ENCODE measurements at places on chromosomes 2 and 18.

DNA sequence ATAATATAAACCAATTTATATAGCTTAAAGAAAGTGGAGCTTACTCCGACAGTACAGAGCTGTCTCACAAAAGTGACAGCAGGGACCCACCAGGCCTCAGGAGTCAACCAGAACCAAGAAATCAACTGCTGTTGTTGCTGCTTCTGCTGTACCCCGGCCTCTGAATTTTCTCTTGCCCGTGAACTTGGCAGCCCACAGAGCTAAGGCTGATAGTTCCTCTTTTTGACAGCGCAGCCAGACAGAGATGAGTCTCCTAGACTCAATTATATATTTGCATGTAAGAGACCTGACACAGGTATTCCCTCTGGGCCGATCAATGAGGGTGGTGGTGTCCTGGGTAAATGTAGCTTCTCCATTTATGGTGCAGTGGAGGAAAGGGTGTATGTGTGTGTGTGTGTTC lies 109.4 kb downstream of the KCTD1 start:
- no peak for DNase-seq

DNA sequence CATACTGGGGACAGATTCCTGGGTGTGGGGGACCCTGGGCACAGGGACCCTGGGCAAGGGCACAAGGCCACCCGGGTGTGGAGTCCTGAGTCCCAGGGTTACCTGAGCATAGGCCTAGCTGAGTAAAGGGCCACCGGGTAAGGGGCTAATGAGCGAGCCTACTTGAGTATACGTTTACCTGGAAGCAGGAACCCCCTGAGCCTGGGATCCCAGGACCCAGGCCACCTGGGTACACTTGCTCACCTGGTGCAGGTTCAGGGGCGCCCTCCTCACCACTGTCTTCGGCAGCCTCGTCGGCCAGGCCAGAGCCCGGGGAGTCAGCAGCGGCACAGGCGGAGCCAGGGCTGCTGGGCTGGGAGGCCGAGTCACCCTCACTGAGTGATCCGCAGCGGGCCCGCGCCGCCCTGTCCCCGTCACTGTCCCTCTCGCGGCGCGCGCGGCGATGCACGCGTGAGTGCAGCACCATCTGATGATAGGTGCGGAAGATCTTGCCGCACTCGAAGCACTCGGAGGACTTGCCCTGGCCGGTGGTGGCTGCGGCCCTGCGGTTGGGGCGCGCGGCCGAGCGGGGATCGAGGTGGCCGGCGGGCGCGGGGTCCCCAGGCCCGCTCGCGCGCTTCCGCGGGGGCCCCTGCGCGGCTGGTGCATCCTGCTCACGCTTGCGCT lies 53.9 kb downstream of the ZNF516 start:
- DNase-seq = no peak

- DNase-seq = no peak
Measured at GRCh38 chr18:45635893-45636509, 20.7 kb downstream of the SLC14A2 start.

GRCh38 chr2:128413718-128414341 lies 95.2 kb upstream of the HS6ST1 start:
- no peak for DNase-seq

DNA sequence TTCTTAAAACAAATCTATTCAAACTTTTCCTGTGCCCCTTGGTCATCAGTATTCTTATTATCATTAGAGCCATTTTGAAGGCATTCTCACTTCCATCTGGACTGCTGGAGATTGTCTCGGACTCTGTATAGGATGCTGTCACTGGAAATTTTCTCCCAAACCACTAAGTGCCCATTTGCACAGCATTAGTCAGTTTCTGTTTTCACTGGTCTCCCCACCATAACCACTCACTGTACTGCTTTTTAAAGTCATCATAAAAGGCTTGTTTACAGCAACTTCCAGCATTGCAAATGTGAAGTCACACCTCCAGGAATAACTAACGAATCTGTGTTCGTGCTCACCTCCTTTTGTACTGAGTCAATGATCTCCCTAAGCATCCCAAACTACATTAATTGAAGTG lies 150.9 kb upstream of the SERTAD2 start:
- DNase-seq = no peak

- no peak for DNase-seq
Measured at GRCh38 chr18:49206717-49207116, 253.7 kb downstream of the DYM start.

GRCh38 chr2:184119989-184120800 lies 478.1 kb upstream of the ZNF804A start:
- DNase-seq = no peak

- DNase-seq = no peak
Measured at GRCh38 chr2:137220438-137220993, 455.2 kb downstream of the THSD7B start.

DNA sequence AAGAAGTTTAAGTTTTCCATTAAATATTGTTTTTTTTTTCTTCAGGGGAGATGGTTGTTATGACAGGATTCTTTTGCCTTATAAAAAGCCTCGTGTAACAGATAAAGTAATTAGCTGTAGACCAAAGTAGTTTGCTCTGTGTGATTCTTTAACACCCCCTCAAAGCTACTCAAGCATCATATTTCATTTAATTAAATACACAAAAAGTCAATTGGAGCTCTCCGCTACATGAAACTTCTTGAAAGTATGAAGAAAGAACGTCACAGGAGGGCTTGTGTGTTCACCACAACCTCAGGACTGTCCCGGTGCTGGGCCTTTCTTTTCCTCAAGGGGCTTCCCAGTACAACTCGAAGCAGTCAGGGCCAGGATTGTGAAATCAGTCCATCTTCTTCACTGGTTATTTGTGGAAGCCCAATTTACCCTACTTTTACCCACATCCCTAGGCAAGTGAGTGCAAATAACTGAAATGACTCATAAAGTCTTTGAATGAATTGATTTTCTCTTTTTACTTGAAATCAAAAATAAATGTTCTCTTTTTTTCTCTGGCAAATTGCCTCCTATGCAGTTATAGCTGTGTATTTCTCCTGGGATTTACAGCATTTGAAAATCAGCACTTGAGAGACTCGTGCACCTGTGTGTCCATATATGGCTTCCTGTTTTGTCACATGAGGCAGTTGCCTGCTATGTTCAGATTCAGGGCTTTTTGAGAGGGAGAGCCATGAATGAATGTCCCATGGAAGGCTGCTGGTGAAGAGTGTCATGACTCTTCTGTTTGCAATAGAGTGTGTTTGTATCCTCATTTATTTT lies 48.6 kb downstream of the LINC00305 start:
- peak; percentile 67 for DNase-seq

GRCh38 chr2:45024097-45024496 lies 14.8 kb upstream of the SIX2 start:
- DNase-seq = no peak

GRCh38 chr2:189115126-189115525 lies 64.4 kb downstream of the COL5A2 start:
- no peak for DNase-seq

GRCh38 chr2:240363746-240364581 lies 71.5 kb upstream of the GPC1 start:
- DNase-seq = no peak

DNA sequence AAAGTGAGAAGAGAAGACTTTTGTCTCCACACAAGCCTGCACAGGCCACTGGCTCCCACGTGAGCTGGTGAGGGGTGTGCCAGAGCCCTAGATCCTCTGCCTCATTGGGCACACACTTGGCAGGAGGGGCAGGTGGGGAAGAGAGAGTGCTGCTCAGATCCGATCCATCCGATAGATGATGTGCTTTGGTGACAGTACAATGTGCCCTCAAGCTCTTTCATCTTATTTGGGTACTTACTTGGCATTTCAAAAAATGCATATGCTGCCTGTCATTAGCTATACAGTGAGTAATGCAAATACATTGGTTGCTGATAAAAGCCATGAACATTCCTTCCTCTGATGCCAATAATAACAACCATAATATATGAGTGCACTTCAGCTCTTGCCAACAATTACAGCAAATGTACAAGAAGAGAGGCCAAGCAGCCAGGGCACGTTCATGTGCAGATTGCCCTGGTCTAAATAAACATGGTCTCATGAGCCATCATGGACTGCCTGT lies 255.3 kb downstream of the VAPA start:
- peak; percentile 79 for DNase-seq

DNA sequence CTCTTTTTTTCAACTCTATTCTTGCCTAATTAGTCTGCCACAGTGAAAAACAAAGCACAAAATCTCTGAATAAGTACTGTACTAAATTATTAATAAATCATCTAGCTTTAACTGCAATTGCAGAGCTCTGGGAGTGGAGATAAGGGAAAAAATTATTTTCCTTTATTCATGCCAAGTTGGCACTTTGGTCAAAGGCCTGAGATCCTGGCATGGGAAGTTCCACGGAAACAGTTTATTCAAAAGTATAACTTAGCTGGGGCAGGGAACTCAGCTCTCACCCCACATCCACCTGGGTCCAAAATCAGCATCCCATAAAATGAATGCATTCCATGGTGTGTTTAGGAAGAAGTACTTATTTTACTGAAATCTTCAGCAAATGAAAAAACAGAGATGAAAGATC lies 185.2 kb upstream of the APCDD1 start:
- no peak for DNase-seq

GRCh38 chr2:29700560-29700959 lies 220.8 kb downstream of the ALK start:
- DNase-seq = no peak

- no peak for DNase-seq
Measured at GRCh38 chr2:147913701-147914480, 69.1 kb downstream of the ACVR2A start.

DNA sequence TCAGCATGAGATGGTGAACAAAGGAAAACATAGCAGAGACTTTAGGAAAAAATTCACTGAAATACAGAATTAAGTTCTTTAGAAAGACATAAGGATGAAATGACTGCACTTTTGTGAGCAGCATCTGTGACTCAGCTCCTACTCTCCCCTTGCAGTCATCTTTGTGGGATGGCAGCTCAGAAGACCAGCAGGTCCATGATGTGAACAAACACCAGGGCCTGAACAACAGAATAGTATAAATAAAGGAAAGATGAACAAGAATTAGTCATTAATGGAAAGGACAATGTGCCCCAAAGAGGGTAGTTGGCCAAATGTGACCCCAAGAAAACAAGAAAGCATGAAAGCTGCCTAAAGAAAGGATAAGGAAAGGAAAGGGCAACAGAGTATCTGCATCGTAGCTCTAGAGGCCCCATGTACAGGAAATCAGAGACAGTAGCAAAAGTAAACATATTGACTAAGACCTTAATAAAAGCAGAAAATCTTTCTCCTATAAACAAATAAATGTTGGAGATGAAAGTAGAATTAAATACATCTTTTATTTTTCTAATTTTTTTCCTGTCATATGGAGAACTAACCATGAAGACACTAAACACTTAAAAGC lies 318.0 kb downstream of the ZEB2 start:
- DNase-seq = no peak

DNA sequence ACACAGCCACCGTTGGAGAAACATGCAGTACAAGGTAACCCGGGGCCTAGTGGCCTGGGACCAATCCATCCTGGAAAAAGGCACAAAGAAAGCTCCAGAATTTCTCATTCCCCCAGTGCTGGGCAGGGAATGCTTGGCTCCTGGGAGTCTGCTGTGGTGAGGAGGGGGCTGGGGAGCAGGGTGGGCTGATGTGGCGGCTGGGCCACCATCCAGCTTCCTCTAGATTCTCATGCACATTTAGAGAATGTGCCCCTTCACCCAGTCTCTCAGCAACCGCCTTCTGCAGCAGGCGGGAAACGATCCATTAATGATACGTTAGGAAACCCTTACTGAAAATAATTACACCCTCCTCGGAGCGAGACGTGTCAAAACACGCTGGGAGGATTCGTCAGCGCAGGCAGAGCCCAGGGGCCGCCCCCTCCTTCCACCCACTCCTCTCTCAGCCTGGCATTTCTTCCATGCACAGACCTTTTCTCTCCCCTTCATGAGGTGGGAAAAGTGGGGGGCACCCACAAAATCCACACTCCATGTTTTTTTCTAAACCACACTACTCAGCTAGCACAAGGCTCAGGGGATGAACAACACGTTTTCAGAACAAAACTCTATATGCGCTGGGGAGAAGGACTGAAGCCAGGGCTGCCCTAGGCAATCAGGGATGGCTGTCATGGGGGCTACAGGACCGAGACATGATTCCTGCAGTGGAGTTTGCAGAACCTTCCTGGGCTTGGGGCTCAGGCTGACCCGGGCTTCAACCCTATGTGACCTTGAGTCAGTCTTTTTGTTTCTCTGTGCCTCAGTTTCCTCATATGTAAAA lies 56.1 kb upstream of the SMAD7 start:
- no peak for DNase-seq

DNA sequence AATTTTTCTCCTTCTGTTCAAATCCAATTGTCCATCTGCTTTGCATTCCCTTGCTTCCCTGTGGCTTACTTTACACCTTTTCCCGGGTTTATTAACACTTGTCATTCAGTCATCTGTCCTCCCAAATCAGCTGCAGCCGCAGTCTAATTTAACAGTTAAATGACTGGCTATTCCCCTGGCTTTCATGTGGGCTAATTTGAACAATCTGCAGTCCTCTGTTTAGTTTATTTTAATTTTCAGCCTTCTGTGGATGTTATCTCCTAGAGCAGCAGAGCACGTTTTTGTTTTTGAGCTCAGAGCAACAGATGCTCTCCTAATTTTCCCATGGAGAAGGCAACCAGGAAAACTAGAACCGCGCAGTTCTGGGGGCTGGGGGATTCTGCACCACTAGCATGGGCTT lies 55.0 kb downstream of the MEP1B start:
- no peak for DNase-seq

GRCh38 chr2:173221937-173222594 lies 132.6 kb upstream of the CDCA7 start:
- DNase-seq = no peak

DNA sequence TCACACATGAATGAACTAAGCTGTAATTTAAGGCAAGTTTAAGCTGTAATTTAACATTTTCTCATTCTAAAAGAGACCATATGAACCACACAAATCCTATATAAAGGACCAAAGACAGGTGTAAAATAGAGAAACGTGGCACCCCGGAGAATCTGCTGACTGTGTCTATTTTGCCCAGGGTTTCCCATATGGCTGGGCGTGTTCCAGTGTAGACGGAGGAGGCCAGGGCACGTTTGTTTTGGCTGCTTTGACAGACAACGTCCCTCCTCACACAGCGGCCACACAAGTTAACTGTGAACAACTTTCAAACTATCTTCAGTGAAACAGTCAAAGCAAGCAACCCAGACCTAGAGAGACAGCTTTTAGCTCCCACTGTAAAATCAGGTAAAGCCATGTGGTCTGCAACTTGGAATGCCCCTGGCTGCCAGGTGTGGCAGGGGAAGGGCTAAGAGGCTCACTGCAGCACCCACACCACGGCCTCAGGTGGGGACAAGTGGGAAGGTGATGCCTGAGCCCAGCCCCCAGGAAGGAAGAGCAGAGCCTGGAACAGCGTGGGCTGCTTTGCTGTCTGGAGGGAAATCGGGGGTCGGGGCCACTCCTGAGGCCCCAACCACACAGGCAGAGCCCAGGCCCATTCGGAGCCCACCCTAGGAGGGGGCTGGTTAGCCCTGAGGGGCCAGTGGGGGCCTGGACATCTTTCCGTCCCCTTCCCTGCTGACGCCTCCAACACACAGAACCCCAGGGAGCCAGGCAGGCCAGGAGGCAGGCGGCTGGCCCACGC lies 40.7 kb downstream of the SLC66A2 start:
- DNase-seq = no peak

GRCh38 chr2:2747797-2748301 lies 416.8 kb upstream of the MYT1L start:
- DNase-seq = no peak

All from NCI-H510A treated with DMSO at 0.1 percent for 48 hours (cell line).